ENCODE measurements at places on chromosomes 4 and X.

GRCh38 chr4:124862261-124862660 is 149.7 kb upstream of the ANKRD50 start:
- no peak overlapping the region for H3K4me3 ChIP-seq
- H3K27me3 ChIP-seq: no peaks in the 10 kb centered on the region
- H3K27ac ChIP-seq: peak overlapping the region; percentile 37
- DNase-seq: no peak

DNA sequence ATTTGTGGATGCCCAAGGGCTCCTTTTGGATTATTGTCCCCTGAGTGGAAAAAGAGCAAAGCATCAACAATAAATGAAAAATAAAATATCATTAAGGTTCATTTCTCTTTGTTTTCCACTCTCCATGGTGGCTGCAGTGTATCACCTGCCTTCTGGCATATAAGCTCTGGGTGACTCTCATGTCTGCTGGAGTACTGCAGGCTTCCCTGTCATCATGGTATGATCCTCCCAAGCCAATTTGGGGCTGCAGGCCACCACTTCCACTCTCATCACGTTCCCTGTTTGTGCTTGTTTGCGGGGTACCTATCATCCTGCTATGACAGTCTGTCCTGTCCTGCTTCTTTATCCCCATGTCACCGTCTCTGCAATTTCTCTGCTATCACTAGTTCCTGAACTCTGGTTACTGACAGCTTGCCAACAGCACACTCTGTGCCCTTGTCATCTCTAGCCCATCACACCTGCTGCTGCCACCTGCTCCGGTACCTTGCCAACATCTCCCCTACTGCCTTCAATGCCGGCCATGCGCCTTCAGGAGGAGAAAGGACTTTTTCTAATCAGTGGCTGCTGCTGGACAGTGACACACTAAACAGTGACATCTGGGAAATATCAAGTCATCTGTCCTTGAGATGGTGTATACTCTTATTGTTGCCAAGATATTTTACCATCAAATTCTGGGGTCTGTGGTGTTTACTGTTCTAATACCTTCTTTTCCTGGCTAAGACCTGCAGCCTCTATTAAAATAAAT is 23.0 kb upstream of the FGF5 start:
- no peaks in the 10 kb centered on the region for H3K4me1 ChIP-seq
- H3K27ac ChIP-seq: no peak overlapping the region
- H3K27me3 ChIP-seq: peaks cover 1% of the 10 kb centered on the region
- no peak overlapping the region for H3K4me3 ChIP-seq
- peak; percentile 38 for DNase-seq
- H3K36me3 ChIP-seq: no peaks in the 10 kb centered on the region

DNA sequence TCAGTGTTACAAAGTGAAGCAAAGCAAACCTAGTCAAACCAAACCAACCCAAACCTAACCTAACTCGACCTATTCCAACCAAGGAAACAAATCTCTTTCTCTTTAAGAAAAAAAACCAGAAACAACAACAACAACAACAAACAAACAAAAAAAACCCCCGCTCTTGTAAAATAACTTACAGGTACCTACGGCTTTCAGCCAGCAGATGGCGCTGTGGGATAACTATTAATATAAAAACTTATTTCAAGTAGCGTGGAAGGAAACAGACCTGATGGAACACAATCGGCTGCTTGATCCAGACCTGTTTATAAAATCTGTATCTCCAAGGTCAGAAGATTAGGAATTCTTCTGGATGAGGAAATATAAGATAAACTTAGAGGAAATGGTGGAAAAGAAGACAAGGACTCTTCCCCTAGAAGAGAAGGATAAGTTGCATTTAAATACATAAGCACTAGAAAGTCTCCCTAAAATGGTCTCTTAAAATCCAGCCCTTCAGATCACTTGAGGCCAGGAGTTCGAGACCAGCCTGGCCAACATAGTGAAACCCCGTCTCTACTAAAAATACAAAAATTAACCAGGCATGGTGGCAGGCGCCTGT is 34.4 kb upstream of the CDKL5 start:
- no peak overlapping the region for H3K4me3 ChIP-seq
- DNase-seq: no peak
- H3K4me1 ChIP-seq: no peaks in the 10 kb centered on the region
- H3K27ac ChIP-seq: no peak overlapping the region
- no peaks in the 10 kb centered on the region for H3K27me3 ChIP-seq

DNA sequence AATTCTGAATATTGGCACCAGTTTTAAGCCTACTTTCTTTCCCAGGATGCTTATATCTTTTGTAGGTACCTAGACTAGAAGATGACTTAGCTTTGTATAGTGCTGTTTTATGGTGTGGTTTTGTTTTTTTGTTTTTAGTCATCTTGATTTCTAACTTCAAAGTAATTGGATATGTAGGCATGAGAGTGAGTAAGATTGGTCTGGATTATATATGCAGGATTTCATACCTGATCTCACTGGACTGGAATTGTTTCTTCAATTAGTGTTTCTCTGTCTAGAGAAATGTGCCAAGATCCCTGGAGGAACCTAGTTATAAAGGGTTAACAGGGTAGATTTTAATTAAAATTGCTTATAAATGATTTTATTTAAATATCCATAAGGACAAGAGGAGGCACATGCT is 23.1 kb downstream of the NAP1L5 start:
- no peaks in the 10 kb centered on the region for H3K4me1 ChIP-seq
- no peak overlapping the region for H3K4me3 ChIP-seq
- H3K27me3 ChIP-seq: no peaks in the 10 kb centered on the region
- no peak for DNase-seq
- no peak overlapping the region for H3K27ac ChIP-seq
- H3K36me3 ChIP-seq: peaks cover 15% of the 10 kb centered on the region

DNA sequence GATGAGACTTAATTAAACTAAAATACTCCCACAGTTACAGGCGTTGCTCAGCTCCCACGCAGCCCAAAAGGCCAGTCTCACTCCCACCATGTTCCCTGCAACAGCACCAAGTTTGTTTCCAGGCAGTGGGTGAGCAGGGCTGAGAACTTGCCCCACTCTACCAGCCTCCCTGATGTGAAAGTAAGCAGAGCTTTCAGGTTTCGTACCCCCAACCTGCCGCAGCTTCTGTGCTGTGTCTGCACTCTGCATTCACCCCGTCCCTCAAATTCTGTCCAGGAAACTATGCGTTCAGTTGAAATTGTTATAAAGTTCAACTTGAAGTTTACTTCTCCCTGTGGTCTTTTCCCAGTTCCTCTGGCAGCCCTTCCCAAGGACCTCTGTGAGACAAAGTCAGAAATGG is 17.2 kb downstream of the GLUD2 start:
- no peak overlapping the region for H3K27ac ChIP-seq
- no peaks in the 10 kb centered on the region for H3K4me1 ChIP-seq
- peaks cover 4% of the 10 kb centered on the region for H3K27me3 ChIP-seq
- no peak for DNase-seq
